ENCODE measurements at places on chromosomes 12 and 14. TPM values are rescaled to one million over a fixed set of nuclear protein-coding genes. Genes with fewer than 3 reads are reported as not detected.

PMCH gene
- polyA plus RNA-seq, result 0.18 TPM

BCL2L14 gene
- polyA plus RNA-seq, result 40.4 TPM

IRAK3 gene
- polyA plus RNA-seq, result 3.4 TPM

DNA sequence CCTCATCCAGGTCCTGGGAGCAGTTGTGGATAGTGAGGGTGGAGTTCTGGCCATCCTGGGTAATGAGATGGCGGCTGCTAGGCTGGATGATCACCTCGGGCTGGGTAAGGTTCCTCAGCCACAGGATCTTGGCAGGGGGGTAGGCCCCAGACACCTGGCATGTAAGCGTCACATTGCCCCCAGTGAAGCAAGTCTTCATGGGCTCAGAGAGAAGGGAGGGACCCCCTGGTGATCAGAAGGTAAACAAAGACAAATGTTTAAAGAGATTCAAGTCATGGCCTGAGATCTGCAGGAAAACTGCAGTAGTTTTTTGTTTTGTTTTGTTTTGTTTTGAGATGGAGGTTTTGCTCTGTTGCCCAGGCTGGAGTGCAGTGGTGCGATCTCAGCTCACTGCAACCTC is 12.8 kb upstream of the WSB2 start:
- H3K4me1 ChIP-seq, result no peaks in the 10 kb centered on the region
- H3K27me3 ChIP-seq, result no peaks in the 10 kb centered on the region
- peaks cover 17% of the 10 kb centered on the region for H3K36me3 ChIP-seq
- no peak overlapping the region for H3K27ac ChIP-seq
- H3K4me3 ChIP-seq, result no peak overlapping the region
- DNase-seq, result no peak

DNA sequence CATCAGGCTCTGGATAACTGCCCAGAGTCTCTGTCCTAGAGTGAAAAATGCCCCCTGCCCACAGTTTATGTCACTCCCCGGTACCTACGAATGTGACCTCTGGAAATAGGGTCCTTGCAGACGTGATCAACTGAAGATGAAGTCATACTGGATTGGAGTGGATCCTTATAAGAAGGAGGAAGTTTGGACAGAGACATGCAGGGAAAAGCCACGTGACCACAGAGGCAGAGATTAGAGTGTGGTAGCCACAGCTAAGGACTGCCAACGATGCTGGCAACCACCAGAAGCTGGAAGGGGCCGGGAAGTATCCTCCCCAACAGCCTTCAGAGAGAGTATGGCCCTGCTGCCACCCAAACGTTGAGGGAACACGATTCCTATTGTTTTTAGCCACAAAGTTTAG is 101.2 kb upstream of the NCOR2 start:
- no peaks in the 10 kb centered on the region for H3K27me3 ChIP-seq
- H3K27ac ChIP-seq, result no peak overlapping the region
- peaks cover 5% of the 10 kb centered on the region for H3K4me1 ChIP-seq
- DNase-seq, result no peak

DNA sequence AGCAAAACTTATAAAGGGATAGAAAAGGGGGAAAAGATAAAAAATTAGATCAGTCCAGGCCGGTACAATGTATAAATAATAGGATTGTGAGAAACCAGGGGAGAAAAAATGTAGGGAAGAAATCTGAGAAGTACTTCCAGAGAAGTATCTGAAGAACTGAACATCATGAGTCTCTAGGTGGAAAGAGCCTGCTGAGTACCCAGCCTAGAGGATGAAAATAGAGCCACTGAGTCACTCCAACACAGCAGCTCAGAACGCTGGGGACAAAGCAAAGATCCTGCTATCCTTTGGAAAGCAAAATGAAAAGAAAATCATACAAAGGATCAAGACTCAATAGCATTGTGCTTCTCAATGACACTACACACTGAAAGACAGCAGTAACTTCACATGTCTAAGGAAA is 138.0 kb downstream of the ANO6 start:
- H3K27ac ChIP-seq, result peak overlapping the region; percentile 69
- H3K36me3 ChIP-seq, result peaks cover 27% of the 10 kb centered on the region
- H3K27me3 ChIP-seq, result no peaks in the 10 kb centered on the region
- H3K4me1 ChIP-seq, result peaks cover 35% of the 10 kb centered on the region

- peak; percentile 89 for DNase-seq
- H3K27ac ChIP-seq, result no peak overlapping the region
- no peaks in the 10 kb centered on the region for H3K4me1 ChIP-seq
- no peaks in the 10 kb centered on the region for H3K36me3 ChIP-seq
- H3K27me3 ChIP-seq, result peaks cover 3% of the 10 kb centered on the region
These were observed 29.0 kb downstream of the SERPINA11 start for GRCh38 chr14:94423453-94424056.

GRCh38 chr14:95696741-95697140 is 10.5 kb downstream of the TCL1B start:
- H3K27me3 ChIP-seq, result peaks cover 5% of the 10 kb centered on the region
- no peaks in the 10 kb centered on the region for H3K36me3 ChIP-seq
- no peak overlapping the region for H3K27ac ChIP-seq
- H3K4me3 ChIP-seq, result no peak overlapping the region
- no peaks in the 10 kb centered on the region for H3K4me1 ChIP-seq

GRCh38 chr12:124240493-124240892 is 54.4 kb upstream of the RFLNA start:
- no peak overlapping the region for H3K4me3 ChIP-seq
- no peak for DNase-seq
- peak overlapping the region; percentile 93 for H3K27ac ChIP-seq
- H3K27me3 ChIP-seq, result no peaks in the 10 kb centered on the region

DNA sequence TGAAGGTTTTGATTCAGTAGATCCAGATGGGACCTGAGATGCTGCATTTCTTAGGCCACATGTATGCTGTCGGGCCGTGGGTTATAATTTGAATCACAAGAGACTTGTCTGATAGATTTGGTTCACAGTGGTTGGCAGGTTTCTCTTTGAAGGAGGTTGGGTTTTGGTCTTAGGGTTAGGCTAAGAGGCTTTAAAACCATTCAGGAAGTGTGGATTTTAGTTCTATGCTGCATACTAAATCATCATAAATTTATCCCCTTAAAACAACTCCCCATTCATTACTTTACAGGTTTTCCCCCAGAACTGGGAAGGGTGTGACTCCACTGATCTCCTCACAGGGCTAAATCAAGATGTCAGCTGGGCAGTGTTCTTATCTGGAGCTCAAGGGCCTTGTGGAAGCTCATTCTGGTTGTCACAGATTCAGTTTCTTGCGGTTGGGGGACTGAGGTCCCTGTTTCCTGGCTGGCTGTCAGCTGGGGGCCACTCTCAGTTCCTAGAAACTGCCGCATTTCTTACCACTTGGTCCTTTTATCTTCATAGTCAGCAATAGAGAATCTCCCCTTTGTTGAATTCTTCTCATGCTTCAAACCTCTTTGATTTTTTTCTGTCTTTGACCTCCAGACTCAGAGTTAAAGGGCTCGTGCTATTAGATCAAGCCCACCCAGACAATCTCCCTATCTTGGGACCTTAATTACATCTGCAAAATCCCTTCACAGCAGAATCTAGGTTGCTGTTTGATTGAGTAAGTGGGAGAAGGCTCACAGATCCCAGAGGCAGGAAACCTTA is 20.6 kb upstream of the PCNX1 start:
- H3K4me1 ChIP-seq, result no peaks in the 10 kb centered on the region
- H3K27me3 ChIP-seq, result peaks cover 3% of the 10 kb centered on the region
- H3K27ac ChIP-seq, result no peak overlapping the region
- peak; percentile 15 for DNase-seq
- H3K4me3 ChIP-seq, result no peak overlapping the region

Data from large intestine (tissue), 12 donors.